ENCODE measurements at places on chromosomes 11 and 22.

GRCh38 chr22:46592390-46592872 lies 27.8 kb upstream of the GRAMD4 start:
- DNase-seq: no peak

GRCh38 chr11:34864424-34864823 lies 51.8 kb downstream of the APIP start:
- no peak for DNase-seq

DNA sequence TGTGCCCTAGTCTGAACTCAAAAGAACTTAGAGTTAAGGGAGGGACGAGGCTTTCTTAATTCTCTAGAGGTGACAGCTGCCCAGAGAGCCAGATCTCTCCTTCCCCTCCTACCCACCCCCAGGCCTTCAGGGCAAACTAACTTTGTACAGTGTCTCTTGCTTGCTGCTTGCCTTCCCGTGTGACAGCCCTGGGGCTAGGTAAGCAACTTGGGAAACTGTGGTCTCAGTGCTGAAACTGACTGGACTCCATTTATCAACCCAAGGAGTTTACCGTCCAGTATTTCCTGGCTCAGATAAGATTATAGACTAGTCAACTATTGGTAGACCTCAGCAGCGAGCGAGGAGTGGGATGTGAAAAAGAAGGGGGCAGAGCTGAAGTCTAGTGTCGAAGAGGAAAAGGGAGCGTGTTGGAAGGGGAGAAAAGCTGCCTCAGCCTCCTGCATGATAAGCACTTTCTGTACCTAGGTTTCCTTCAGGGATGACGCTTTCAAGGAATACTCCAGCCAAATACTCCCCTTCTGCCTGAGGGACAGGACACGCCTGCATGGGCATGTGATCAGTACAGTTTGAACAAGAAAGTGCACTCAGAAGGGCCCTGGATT lies 43.3 kb upstream of the WEE1 start:
- no peak for DNase-seq

GRCh38 chr11:134498326-134499139 lies 86.5 kb upstream of the B3GAT1 start:
- no peak for DNase-seq

GRCh38 chr11:117872420-117872961 lies 4.0 kb downstream of the FXYD6 start:
- DNase-seq: no peak

DNA sequence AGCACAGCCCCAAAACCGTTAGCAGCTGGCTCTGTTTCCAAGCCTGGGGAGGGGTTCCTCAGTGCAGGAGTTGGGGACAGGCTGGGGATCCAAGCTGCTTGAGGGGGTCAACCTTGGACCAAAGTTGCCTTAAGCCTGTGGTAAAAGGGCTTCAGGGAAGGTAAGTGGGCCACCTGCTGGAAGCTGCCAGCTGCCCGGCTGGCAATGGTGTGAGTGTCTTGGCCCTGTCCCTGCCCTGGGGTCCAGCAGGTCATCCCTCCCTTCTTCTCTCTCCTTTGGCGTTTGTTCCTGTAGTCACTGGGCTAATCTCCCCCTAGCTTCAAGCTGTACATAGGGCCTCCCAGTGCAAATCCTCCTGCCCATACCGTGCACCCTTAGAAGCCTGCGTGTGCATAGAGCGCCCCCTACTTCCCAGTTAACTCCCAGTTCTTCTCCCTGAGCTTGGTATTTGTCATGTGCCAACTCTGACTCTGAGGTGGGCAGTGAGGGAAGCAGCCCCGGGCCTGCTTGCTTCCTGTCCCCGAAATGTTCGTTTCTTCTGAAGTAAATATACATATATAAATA lies 4.4 kb downstream of the TMEM258 start:
- DNase-seq: no peak

DNA sequence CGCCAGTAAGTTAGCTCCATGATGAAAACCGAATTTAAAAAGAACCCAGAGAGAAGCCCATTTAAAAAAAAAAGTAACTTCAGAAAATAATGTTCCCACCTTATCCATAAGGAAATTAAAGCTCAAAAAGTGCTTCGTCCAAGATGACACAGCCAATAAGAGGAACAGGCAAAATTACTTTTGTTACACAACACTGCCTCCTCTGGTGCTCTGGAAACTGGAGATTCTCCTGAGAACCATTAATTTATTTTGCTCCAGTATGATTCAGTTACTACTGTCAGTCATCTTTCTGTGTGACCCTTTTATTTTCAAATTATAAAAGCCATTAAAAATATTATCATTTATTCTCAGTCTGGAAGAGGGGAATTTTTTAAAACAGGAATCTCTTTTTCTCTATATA lies 2.0 kb downstream of the IFT27 start:
- no peak for DNase-seq

DNA sequence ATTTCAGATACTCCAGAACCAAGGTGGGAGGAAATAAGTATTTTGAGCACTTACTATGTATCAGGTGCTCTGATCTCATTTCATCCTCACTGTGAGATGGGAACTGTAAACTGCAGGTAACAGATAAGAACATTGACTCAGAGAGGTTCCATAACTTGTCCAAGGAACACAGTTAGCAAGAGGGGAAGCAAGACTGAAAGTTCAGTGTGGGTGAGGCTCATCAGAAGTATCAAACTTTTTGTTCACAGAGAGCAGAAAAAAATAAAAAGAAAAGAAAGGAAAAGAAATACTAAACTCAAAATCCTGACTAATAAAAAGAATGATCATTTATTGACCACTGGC lies 37.1 kb downstream of the RAB30 start:
- DNase-seq: no peak

- DNase-seq: no peak
Measured at GRCh38 chr11:122920579-122920978, 38.0 kb downstream of the JHY start.

DNA sequence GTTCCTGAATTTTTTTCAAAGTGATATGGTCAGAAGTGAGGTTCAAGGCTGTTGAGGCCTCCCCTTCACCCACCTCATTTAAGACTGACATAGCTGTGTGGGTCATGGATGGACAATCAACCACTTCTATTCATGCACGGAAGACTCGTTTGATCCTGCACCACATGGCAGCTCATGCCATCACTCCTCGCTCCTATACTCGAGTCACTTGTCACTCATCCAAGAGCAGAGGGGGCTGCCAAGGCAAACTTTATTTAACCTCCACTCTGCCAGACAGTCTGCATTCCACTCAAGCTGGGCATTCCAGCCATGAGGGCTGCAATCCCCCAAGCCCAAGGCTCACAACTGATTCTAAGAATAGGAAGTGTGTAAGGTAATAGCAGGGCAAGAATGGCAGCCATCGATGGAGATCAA lies 34.1 kb downstream of the SNX19 start:
- DNase-seq: no peak

All from stimulated activated CD8-positive, alpha-beta memory T cell treated with anti-CD3 and anti-CD28 coated beads, Interleukin-2, amount 100 ng/mL, for 1 hour (primary cell).